ENCODE measurements at places on chromosomes 12 and 14. TPM values are rescaled to one million over a fixed set of nuclear protein-coding genes. Genes with fewer than 3 reads are reported as not detected.

DNA sequence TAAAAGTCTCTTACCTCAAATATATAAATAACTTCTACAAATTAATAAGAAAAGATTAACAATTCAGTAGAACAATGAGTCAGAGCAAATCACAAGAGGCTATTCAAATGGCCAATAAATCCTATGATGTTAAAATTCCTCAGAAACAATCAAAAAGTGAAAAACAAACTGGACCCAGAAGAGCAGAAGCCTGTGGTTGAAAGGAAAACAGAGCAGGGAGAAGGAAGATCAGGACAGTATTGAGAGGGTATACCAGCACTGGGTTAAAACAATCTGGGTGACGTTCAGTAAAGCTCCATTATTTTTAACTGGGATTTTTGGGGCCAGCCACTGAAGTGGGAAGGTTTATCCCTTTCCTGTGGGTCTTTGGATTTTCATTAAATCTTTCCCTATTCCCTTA lies 39.7 kb upstream of the PCED1B start:
- no peak overlapping the region for H3K27ac ChIP-seq
- no peak for DNase-seq
- H3K4me1 ChIP-seq = peaks cover 25% of the 10 kb centered on the region
- 0 out of 2 replicates have a peak, but pooled peaks cover 8% of the 10 kb centered on the region for H3K36me3 ChIP-seq
- H3K27me3 ChIP-seq = no peaks in the 10 kb centered on the region
- no peak overlapping the region for H3K4me3 ChIP-seq

DNA sequence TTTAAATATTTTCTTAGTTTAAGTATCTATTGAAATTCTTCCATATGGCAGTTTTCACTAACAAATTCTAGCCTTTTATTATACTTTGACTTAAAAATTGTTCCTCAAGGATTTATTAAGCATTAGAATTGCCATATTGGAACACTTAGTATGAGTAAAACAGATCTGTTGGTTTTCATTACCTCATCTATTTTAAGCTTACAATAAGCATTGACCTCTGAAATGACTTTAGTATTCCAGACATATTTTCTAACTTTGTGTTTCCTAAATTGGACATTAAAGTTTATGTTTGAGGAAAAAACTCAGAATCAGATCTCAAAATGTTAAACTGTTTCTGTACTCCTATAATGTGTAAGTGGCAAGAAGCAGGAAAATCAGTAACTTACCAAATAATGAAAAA lies 48.4 kb downstream of the CSRP2 start:
- no peak for DNase-seq
- H3K36me3 ChIP-seq = peaks cover 10% of the 10 kb centered on the region
- H3K4me3 ChIP-seq = no peak overlapping the region
- peaks cover 19% of the 10 kb centered on the region for H3K4me1 ChIP-seq

DNA sequence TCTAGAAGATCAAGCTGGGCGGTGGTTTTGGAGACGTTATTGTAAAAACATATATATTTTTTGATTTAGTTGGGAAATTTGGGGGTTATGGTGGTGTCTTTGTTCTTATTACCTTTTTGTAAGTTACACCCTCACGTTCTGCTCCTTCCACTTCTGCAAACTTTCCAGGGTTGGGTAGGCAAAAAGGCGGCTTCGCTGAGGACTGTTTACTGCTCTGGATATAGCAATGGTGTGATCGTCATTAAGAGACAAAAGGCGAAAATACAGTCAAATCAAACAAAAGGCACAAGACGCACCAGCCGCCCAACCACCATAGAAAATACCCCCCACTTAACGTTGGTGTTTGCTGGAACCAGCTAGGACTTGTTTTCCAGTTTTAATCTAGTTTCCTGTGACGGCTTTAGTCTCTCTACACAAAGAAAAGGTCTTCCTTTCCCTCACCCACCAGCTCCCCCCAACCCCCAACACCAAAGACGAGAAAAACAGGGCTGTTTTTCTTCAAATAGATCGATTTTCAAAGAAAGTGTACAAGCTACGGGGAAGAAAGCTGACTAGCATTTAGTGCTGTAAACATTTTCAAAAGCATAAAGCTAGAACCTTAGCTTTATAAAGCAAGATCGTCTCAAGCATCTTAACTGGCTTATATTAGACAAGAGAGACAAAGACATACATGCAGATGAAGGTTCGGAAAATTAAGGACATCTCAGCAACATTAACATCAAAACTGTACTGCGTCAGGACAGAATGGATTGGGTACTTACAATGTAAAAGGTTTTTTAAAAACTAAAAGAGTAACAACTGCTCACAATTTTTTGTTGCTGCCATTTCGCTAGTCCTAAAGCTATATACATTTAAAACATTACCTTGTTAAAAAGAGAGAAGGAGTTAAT lies 2.0 kb upstream of the SETD1B start:
- peak overlapping the region; percentile 94 for H3K4me3 ChIP-seq
- H3K27ac ChIP-seq = peak overlapping the region; percentile 95
- no peaks in the 10 kb centered on the region for H3K27me3 ChIP-seq
- peaks cover 16% of the 10 kb centered on the region for H3K36me3 ChIP-seq
- no peak for DNase-seq

GRCh38 chr14:86518298-86518697 lies 988.4 kb downstream of the FLRT2 start:
- no peak for DNase-seq
- H3K4me3 ChIP-seq = no peak overlapping the region
- H3K36me3 ChIP-seq = no peaks in the 10 kb centered on the region
- H3K27me3 ChIP-seq = no peaks in the 10 kb centered on the region
- no peak overlapping the region for H3K27ac ChIP-seq

The OR6C4 gene
- total RNA-seq = not detected

The PDE6H gene
- not detected for total RNA-seq

Measured in HFFc6 (cell line).